ENCODE measurements at places on chromosomes 4 and X. TPM values are rescaled to one million over a fixed set of nuclear protein-coding genes. Genes with fewer than 3 reads are reported as not detected.

The PRRG1 gene
- total RNA-seq, result 11.1 TPM

The MAGEA3 gene
- not detected for total RNA-seq

The RS1 gene
- not detected for total RNA-seq

The FREM3 gene
- total RNA-seq, result under 0.01 TPM

The BTC gene
- total RNA-seq, result 0.43 TPM

The HSFX2 gene
- total RNA-seq, result 0.14 TPM

The CNKSR2 gene
- 1.6 TPM for total RNA-seq

The MAGEE2 gene
- not detected for total RNA-seq

The F9 gene
- total RNA-seq, result not detected

The CCDC160 gene
- total RNA-seq, result under 0.01 TPM

The WDR17 gene
- total RNA-seq, result 1.6 TPM

The SYN1 gene
- total RNA-seq, result 0.18 TPM

The RHOXF2B gene
- under 0.01 TPM for total RNA-seq

The OPRPN gene
- total RNA-seq, result not detected

The GUCY1A1 gene
- 0.71 TPM for total RNA-seq

The MCF2 gene
- not detected for total RNA-seq

Measured in smooth muscle cell of bladder (primary cell).